ENCODE measurements at places on chromosomes 6 and 20.

- no peak for DNase-seq
Measured at GRCh38 chr20:3163099-3164042, 3.7 kb upstream of the FASTKD5 start.

DNA sequence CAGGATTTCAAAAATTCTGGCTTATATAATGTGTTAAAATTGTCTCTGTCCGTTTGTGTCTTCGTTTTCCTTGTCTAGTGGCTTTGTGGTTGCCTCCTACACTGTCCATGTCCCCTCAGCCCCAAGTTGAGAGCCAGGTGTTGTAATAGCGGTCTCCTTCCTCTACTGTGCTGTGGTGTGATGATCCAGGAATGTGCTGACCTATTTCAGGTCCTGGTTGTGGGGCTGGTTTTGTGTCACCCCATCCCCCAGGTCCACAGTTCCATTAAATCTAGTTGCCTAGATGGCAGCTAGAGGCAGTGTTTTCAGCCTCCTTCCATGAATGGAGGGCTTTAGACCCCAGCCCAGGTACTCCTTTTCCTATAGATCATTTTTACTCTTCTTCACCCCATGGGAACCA lies 128.7 kb downstream of the DNAH8 start:
- no peak for DNase-seq

DNA sequence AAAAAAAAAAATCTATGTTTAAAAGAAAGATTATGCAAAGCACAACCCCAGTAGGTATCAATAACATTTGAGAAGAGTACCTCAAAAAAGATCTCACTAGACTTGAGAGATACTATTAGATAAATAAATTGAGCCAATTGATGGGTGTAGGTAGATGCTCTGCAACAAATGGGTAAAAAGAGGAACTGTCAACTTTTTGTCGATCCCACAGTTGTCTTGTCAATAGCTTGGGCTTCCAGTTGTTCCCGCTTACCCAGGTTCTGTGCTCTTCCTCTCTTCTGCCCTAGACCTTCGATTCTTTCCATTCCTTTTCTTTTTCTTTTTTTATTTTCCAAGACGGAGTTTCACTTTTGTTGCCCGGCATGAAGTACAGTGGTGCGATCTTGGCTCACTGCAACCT lies 226.9 kb downstream of the SOX4 start:
- no peak for DNase-seq

DNA sequence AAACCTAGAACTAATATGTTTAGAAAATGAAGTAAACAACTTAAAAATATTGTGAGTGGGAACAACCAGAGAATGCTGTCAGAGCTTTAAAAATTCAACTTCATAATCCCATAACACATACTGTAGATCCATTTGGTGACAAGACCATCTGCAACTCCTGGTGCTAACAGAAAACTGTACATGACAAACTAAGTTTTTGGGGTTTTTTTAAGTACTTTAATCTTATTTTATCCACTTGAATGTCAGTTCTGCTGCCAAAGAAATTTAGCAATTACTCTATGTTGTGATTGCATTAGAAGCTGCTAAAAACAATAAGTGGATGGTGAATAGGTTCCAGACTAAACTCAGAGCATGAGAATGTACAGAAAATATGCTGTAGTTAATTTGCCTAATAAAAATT lies 345.4 kb downstream of the COL12A1 start:
- no peak for DNase-seq

DNA sequence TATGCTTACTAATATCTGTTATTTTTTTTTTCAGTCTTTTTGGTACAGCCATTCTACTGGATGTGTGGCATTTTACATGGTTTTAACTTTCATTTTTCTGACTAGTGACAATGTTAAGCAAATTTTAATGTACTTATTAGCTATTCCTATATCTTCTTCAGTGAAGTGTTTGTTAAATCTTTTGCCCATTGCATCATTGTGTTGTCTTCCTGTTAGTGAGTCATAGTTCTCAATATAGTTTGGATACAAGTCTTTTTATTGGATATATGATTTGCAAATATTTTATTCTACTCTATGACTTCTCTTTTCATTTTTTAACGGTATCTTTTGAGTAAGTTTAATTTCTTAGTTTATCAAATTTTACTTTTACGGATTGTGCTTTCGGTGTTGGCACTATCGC lies 519.4 kb downstream of the CDKAL1 start:
- DNase-seq, result no peak

GRCh38 chr6:15255481-15255880 lies 9.6 kb downstream of the JARID2 start:
- no peak for DNase-seq

GRCh38 chr6:2751871-2752270 lies 1.1 kb upstream of the MYLK4 start:
- DNase-seq, result no peak

All from LNCaP clone FGC (cell line).